Amygdala (tissue), 56 donors: ENCODE measurements at places on chromosomes 12 and 14.

GRCh38 chr14:87283547-87283946 is 709.4 kb downstream of the GALC start:
- DNase-seq = no peak

- DNase-seq = no peak
Measured at GRCh38 chr12:25924491-25925001, 33.9 kb upstream of the RASSF8 start.

DNA sequence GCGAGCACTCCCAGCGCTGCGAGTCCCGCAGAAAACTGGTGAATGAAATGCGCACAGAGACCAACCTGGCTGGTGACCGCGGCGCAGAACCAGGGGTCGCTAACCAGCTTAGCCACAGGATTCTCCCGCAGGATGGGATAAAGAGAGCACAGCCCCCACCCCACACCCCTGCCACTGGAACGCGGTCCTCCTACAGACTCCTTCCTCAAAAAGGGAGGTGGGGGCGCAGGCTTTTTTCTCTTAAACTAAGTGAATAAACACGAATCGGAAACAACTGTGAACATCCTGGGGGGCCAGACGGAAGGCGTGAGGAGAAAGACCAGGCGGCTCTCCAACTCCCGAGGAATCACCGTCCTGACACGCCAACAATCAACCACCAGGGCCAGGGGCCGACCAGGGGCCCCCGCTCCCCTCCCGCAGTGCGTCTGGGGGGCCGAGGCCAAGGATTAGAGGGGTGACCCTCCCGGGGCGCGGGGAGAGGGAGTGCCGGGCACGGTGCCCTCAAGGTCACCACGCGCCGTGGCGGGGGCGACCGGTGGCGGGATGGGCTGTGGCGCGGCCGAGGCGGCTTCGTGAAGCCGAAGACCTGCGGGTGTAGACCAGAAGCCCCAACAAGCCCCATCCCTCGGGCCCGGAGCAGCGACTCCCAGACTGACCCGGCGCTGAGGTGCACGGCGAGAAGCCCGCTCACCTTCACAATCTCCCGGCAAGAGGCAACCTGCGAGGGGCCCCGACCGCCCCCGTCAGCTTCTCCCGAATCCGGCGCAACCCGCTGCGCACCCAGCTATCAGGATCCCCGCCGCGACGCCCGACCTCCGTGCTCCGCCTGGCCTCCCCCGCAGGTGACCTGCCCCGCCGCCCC is 704 bp downstream of the ATP2B1 start:
- no peak for DNase-seq

- DNase-seq = no peak
Measured at GRCh38 chr12:59999291-59999690, 403.5 kb downstream of the SLC16A7 start.

DNA sequence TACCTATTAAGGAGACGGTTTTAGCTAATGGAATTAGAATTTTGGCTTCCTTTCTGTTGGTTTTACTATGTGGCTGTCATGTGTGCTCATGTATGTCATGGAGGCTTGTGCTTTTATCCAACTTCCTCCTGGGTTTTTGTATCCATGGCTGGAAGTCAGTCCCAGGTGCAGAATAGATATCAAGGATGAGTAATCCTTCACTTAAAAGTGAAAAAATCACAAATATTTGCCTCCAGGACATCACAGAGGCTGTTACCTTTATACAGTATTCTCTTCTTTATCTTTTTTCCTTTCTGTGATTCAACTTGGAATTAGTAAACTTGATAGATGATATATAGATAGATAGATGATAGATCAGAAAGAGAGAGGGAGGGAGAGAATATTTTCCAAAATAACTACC is 706.8 kb downstream of the GALC start:
- DNase-seq = no peak

DNA sequence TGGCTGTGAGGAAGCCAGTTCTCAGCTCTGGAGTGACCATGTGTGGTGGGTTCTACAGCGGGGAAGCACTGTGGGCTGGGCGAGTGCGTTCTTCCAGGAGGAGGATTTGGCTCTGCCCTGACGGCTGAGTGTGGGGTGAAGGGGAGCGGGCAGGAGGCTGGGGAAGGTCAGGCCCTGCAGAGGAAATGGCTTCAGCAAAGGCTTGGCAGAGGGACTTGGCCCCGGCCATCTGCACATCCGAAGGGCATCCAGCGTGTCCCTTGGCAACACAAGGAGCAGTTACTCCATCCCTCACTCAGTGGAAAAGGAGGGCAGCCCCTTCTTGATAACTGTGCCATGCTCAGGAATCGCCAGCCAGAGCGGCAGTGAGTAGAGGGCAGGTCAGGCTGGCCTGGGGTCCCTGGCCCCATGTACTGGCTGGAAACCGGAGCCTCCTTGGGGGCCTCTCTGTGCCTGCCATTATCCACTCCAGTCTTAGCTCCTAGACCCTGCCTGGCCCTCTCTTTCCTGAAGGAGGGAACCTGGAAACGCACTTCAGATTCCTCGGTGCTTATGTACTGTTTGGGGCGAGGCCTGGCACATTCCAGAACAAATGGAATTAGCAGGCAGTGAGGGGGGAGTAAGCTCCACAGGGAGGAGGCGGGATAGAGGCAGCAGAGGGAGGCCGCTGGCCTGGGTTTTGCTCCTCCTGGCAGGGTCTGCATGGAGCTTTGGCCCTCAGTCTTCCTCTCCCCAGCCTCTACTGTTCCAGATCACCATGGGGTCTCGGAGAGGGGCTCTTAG is 133.6 kb upstream of the NCOR2 start:
- no peak for DNase-seq

DNA sequence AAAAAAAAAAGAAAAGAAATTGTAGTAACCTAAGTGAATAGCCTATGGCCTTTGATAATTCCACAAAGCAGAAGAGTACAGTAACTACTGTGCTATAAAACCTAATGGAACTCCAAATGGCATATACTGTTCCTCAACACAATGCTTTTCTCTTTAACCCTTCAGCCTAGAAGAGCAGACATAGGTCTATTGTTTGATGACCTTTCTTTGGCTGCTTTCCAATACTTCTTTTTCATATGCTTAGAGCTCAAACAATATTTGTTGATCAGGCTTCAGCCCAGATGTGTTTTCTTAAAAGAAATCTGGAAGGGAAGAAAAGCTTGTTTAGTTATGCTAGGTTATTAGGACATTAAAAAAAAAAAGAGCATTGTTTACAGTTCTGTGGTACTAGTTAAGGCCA is 116.4 kb downstream of the NTN4 start:
- no peak for DNase-seq

- DNase-seq = no peak
Measured at GRCh38 chr12:95365912-95366311, 108.0 kb upstream of the METAP2 start.
